ENCODE measurements at places on chromosomes 16 and 17.

DNA sequence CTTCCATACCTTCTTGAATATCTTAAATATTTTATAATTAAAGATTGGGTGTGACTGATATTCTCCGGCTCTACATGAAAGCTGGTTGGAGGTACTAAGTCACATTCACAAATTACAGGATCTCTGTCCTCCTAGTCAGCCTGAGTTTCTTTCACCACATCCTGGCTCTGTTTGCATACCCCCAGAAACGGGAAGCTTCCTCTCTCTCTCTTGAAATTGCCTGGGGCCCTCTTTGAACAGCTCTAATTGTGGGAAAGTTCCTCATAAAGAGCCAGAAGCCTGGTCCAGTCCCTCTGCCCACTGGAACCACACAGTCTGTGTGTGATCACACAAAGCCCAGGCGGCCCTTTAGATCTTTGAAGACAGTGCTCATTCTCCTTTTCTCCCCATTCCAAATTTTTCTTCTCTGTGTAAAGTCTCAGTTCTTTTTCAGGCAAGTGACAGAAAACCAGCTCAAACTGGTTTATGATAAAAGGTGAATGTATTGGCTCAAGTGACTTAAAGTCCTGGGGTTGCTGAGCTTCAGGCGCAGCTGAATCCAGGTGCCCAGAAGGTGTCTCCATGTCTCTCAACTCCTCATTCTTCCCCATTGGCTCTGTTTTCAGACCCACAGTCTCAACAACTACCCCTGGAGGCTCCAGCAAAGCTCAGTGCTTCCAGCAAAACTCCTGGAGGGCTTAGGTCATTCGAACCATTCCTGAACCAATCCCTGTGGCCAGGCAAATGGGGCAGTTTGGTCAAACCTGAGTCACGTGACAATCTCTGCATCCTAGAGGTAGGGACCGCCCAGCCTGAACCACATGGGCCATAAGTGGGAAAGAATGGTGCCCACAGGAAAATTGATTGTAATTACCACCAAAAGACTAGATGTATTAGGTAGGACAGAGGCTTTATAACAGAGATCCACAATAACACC is 8.5 kb upstream of the RAI1 start:
- DNase-seq, result no peak

GRCh38 chr17:45942284-45942683 is 47.9 kb downstream of the MAPT start:
- no peak for DNase-seq

DNA sequence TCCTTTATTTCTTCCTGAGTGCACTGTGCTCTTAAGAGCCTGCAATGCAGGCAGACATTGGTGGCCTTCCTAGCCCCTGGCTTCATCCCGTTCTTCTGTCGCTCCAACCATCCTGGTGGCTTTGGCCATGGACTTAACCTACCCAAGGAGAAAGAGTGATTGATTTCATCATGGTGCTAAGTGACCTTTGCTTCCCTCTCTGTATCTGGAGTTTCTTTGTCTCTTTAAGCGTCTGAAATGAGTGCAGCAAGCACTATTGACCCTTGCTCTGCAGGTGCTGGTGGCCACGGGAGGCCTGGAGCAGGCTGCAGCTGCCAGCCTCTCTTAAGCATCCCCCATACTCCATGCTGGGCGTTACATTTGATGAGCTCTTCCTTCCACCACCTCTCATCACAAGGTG is 60.5 kb downstream of the RAP1GAP2 start:
- DNase-seq, result no peak

GRCh38 chr16:51134269-51134812 is 16.7 kb downstream of the SALL1 start:
- no peak for DNase-seq

DNA sequence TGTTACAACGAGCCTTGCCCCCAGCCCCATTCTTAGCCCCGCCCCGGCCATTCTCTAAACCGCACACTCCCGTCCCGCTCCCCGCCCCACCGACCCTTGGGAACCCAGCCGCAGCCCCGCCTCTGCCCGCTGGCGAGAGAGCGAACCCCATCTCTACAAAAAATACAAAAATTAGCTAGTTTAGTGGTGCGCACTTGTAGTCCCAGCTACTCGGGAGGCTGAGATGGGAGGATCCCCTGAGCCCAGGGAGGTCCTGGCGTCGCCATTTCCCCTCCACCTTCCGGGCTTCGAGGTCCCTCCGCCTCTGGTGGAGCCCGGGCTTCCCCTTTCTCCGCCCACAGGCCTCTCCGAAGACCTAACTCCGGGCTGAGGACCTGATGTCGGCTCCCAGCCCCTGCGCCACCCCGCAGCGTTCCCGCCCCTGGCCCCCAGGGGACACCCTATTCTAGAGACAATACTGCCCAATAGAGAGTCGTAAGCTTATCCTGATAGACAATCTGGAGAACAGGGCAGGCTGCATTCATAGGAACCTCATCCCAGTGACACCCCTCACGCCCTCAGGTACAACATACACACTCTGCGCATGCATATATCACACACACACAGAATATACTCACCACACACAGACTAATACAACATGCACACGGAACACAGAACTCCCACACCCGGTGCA is 480 bp upstream of the PROCA1 start:
- no peak for DNase-seq

DNA sequence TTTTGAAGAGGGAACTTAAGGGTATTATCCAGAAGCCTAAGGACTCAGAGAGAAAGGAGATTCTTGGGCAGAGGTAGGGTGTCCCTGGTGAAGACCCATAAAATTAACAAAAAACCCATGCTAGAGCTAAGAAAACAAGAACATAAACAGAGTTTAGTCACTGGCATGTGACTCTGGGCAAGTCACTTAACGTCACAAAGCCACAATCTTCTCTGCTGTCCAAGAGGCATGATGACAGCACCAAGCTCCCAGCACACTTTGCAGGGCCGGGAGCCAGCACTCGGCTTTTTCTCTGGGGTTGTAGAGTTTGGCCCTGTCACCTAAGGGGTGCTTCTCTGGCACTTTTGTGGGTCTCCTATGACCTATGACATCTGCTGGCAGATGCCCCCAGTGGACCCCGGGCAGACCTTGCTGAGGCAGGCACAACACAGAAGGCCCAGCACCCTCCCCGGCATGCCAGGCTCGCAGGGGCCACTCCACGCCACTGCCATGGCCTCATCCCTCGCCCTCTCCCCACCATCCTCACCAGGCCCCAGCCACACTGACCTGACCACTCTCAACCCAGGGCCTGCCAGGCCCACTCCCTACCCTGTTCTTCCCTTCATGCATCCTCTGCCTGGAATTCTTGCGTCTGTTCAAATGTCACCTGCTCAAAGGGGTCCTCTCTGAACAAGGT is 69.8 kb downstream of the DYNLRB2 start:
- no peak for DNase-seq

DNA sequence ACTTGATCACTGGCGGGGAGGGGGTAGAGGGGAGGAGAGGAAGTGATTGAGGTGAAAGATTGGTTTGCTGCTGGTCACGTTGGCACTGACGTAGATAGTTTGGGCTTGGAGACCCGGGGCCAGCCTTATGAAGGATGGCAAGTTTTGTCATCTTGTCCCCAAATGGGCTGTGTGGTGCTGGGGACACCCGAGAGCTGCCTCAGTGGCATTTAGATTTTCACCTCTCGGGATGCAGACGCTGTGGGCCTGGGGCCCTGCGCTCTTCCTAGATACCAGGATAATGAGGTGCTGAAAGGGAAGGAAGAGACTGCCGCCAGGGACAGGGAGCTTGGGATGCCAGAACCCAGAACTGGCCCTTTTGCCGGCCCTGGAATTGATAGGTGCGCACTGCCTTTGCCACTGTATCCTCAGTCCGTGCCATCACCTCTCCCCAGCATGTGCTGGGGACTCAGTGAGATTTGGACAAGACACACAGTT is 1.4 kb upstream of the SOCS3 start:
- DNase-seq, result no peak

- DNase-seq, result peak; percentile 94
These were observed 16.4 kb upstream of the MARCHF10 start for GRCh38 chr17:62824290-62825131.

GRCh38 chr16:1002399-1003166 is 21.0 kb downstream of the SOX8 start:
- peak; percentile 17 for DNase-seq

DNA sequence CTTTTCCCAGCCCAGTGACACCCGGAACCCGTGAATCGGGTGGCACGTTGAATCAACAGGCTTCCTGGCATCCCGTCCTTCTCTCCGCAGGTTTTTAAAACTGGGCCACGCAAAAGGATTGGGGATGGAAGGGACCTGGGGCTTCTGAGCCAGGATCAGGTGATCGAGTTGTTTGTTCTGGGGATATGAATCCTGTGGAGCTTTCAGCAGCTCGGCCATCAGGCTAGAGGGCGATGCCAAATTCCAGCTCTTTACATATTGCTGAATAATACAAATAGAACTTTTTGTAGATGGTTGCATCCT is 473 bp downstream of the SUPT6H start:
- no peak for DNase-seq

DNA sequence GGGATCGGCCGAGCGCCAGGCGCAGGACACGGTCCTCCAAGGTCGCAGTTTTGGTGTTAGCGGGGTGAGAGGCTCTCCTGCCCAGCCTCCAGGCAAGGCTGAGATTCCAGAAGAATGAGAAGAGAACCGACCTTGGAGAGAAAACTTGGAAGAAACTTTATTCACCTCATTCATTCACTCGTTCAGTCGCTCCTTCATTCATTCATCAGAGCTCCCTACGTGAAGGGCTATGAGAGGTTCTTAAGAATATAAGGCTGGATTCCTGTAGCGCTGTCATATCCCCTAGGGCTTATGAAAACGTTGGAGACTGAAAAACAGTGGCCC is 991 bp upstream of the MYH10 start:
- no peak for DNase-seq

- DNase-seq, result no peak
These were observed 7.5 kb downstream of the RFFL start for GRCh38 chr17:35056013-35056412.

- DNase-seq, result peak; percentile 4
These were observed 137.1 kb upstream of the ELAC2 start for GRCh38 chr17:13154930-13155329.

GRCh38 chr17:13788385-13788784 is 186.7 kb upstream of the HS3ST3A1 start:
- DNase-seq, result no peak

DNA sequence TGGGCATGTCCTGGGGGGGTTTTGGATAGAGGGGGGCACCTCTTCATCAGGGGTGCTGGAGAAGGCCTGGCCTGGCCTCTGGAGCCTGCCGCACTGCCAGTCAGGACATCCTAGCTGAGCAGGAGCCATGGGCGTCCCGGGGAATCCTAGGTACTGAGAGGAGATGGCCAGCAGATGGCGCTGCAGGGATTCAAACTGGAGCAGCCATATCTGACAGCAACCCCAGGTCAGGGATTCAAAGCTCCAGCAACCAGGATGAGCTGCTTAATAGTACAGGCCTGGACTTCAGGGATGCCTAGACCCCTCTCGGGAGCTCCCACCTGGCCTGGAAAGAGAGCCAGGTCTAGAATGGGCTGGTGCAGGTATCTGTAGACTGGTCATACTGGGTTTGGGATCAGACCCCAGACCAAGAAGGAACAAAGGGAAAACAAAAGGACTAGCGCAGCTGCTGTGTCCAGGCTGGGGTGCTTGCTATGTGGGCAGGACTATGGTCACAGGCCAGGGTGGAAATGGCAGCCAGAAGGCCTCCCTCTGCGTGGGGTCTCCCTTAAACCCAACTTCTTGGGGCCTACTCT is 306.9 kb upstream of the RBFOX1 start:
- DNase-seq, result no peak

GRCh38 chr17:44780845-44781480 is 22.2 kb downstream of the ADAM11 start:
- no peak for DNase-seq

- DNase-seq, result no peak
These were observed 3.5 kb upstream of the CDH11 start for GRCh38 chr16:65125322-65125721.

DNA sequence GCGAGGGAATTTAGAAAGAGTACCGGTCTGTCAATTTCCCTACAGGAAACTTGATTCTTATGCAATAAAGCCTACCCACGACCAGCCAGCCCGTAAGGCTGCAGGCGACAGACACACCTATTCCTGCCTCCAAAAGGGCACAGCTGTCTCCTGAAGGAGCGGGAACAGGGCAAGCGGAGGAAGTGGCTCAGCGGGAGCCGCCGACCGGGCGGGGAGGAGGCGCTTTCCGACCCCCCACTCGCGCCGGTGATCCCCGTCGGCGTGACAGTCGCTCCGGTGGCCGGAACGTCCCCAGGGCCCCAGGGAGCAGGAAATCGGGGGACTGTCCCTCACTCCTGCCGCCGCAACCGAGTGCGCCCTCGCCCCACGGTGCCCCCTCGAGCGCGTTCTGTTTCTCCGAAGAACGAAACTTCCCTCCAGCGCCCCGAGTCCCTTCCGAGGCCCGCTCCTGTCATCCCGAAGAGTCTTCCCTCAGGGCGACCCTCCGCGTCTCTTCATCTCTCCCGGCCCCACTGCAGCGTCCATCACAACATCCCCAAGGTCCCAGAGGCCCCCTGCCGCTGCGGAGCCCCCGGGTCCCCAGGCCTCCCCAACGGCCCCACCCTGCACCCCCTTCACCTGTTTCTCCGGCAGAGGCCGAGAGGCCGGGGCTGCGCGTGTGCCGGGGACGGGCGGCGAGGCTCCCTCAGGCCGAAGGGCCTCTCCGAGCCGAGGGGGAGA is 421 bp downstream of the STAT3 start:
- DNase-seq, result no peak

DNA sequence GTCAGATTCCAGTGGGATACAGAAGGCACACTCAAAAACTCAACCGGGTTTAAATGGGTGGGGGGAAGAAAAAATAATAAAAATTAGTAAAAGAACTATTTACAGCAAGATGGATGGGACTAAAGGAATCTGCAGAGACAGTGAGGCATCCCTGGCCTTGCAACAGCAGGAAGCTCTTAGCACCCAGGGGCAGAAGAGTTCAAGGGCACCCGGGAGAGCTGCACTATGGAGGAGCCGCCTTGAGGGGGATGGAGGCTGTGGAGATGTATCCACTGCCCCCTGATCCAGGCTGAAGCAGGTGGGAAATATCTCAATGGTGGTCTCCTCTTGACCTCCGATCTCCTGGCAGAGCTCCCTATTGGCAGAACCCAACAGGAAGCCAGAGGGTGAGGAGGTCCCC is 69.4 kb upstream of the NFAT5 start:
- no peak for DNase-seq

GRCh38 chr17:17505610-17506171 is 9.5 kb upstream of the RASD1 start:
- no peak for DNase-seq

DNA sequence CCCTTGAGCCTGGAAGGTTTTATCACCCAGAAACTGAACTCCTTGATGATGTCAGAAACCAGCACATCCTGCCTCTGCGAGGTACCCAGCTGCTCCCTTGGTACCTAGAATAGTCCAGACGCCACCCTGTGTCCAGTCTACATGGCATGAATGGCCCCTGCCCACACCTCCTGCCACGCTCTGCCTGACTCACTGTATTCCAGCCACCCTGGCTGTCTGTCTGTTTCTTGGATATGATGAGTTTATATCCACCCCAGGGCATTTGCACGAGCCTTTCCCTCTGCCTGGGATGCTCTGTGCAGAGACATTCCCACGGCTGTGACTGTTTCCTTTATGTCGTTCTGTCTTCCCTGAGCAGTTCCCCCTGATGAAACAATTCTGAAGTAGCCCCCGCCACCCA is 68.7 kb downstream of the CRISPLD2 start:
- DNase-seq, result no peak

- no peak for DNase-seq
These were observed 1.6 kb downstream of the CTCF start for GRCh38 chr16:67563708-67564468.

Data from fibroblast of skin of left quadriceps (primary cell).